ENCODE measurements at places on chromosomes 7 and 10.

DNA sequence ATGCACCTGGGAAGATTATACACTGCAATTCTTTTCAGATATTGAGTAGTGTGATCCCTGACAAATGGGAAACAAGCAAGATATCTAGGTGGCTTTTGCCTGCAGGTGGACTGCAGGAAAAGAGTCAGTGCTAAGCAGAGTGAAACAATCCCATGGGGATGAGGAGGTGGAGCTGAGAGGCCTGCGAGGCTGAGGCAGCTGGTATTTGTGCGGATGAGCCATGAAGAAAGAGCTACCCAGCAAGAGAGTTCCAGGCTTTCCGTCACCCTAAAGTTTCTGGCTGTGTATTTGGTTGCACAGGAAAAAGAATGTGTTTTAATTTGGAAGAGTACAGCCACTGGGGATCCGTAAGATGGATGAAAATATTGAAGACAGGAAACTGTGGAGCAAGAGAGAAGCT, 714.1 kb upstream of the COBL start:
- no peak for DNase-seq

DNA sequence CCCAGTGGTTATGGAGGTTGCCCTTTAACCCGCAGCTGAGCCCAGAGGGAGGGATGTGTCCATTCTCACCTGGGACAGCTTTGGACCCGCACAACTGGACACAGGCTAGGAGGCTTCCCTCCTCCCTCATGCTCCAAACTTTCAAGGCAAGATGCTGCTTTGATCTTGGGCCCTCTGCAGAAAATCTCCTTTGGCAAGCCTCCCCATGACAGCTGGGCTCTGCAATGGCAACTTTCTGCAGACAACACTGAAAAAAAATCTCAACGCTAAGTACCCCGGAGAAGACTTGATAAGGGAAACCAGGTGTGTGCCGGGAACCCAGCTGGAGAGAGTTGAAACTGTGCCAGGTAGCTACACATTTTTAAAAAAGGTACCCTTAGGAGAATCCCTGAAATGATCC, 610.1 kb downstream of the LRMDA start:
- DNase-seq, result no peak

- no peak for DNase-seq
These were observed 5.8 kb downstream of the KNDC1 start for GRCh38 chr10:133165556-133166503.

- DNase-seq, result no peak
These were observed 103.9 kb upstream of the RET start for GRCh38 chr10:42972946-42973345.

GRCh38 chr7:143054621-143055020, 2.5 kb downstream of the OR6V1 start:
- DNase-seq, result no peak

GRCh38 chr7:48899932-48900331, 24.4 kb upstream of the CDC14C start:
- DNase-seq, result no peak

GRCh38 chr10:43424416-43424815, 12.5 kb upstream of the ZNF487 start:
- DNase-seq, result no peak

DNA sequence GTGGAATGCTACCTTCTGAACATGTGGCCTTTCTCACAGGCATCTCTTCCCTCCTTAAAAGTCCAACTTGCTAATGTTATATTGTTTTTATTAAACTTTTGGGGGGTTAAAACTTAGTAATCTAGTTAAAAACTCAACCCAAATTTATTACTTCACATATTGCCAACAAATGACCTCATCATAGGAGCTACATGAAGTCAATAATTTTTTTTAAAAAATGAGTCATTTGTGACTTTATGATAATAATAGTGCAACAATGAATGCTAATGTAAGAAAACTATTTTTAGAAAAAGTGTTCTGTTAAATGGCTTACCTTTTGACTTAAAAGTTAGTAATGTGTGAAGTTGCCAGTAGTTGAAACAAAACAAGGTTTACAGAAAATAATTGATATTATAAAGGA, 325.9 kb upstream of the FZD1 start:
- no peak for DNase-seq

DNA sequence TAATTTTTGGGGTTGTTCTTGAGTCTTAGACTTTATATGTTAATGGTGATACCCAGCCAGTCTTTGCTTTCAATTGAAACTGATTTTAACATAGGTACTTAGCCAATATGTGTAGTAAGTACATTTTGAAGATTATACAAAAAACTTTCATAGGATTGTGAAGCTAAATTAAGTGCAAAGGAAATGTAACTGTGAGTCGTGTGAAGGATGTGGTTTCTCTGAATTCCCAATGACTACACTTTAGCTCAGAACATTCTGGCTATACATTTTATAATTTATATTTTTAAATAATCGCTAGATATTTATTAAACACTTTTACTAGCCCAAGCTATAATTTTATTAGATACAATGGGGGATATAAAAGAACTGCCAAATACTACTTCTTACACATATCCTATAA, 359.3 kb downstream of the PCLO start:
- DNase-seq, result no peak

- no peak for DNase-seq
These were observed 265.0 kb downstream of the CAMK1D start for GRCh38 chr10:12614177-12614995.

DNA sequence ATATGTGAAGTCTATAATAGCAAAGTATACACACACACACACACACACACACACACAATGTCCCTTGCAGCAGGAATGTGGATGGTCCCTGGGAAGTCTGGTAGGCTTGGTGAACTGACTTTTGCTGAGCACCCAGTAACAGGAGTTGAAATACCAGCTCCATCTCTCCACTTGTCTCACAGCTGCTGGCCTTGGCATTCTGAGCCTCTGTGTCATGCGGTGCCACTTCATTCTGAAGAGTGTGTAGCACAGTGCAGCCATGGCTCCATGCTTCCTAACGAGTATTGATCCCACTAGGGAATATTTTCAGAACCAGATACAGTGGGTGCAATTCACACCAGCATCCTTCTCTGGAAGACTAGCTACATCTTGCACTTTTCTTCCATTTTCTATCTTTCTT, 192.4 kb downstream of the ADARB2 start:
- DNase-seq, result peak; percentile 15

DNA sequence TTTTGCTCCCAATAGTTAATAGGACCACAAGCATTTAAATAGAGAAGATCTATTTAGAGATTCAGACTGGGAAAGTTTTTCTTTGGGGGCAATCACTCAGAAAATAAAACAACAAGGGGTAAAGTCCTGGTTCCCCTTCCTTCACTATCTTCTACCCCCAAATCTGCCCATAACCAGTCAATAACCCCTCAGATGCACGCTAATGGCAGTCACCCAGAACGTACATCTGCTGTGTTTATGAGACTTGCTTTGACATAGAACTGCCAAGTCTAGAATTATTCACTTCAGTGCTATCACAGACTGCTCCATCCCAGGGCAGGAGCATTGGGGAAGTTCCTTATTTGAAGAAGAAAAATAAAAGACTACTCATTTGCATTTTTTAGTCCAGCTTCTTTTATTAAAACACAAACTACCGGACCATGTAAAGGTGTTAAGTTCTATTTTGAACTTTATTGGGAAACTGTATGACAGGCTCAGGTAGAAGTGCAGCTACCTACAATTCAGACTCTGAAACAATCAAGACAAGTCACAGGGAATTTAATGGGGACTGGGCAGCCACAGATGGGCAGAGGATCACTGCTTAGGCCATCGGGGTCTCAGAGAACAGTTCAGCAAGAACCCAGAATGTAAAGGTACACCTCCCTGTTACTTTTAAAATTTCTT, 38.4 kb downstream of the ANK3 start:
- no peak for DNase-seq

- no peak for DNase-seq
These were observed 100.2 kb upstream of the SAMD8 start for GRCh38 chr10:75011221-75011620.

GRCh38 chr10:14572811-14573210, 201.9 kb downstream of the FAM107B start:
- DNase-seq, result no peak

- no peak for DNase-seq
These were observed 239.2 kb downstream of the GRID1 start for GRCh38 chr10:86127274-86127819.

Measured in NCI-H2029 (cell line).